ENCODE measurements at places on chromosomes 11 and 22. TPM values are rescaled to one million over a fixed set of nuclear protein-coding genes. Genes with fewer than 3 reads are reported as not detected.
A peak's percentile ranks its signal among the peaks of the same experiment; 100 is the strongest.

DNA sequence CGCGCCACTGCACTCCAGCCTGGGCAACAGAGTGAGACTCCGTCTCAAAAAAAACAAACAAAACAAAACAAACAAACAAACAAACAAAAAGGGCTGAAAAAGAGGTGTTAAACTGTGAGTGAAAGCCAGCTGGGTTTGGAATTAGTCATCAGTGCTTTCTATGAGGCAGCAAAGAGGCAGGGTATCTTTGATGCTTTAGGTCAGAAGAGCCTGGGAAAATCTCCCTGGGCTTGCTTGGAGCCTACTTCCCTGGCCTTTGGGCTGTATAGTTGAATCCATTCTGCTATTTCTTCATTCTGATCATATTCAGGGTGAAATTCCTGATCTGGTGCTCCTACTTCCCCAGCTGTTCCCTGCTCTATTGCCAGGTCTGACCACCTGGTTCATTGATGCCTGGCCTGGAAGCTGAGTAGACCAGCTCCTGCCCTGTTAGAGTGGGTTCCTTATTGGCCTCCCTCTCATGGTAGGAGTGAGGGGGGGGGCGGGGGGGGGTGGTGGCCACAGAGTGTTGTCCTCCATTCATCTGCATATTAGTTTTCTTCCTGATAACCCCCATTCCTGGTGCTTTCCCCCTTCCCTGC, 65.6 kb downstream of the INSC start:
- no peaks in the 10 kb centered on the region for H3K27me3 ChIP-seq
- DNase-seq = no peak
- H3K36me3 ChIP-seq = no peaks in the 10 kb centered on the region
- H3K4me3 ChIP-seq = no peak overlapping the region
- H3K4me1 ChIP-seq = no peaks in the 10 kb centered on the region
- no peak overlapping the region for H3K27ac ChIP-seq

DNA sequence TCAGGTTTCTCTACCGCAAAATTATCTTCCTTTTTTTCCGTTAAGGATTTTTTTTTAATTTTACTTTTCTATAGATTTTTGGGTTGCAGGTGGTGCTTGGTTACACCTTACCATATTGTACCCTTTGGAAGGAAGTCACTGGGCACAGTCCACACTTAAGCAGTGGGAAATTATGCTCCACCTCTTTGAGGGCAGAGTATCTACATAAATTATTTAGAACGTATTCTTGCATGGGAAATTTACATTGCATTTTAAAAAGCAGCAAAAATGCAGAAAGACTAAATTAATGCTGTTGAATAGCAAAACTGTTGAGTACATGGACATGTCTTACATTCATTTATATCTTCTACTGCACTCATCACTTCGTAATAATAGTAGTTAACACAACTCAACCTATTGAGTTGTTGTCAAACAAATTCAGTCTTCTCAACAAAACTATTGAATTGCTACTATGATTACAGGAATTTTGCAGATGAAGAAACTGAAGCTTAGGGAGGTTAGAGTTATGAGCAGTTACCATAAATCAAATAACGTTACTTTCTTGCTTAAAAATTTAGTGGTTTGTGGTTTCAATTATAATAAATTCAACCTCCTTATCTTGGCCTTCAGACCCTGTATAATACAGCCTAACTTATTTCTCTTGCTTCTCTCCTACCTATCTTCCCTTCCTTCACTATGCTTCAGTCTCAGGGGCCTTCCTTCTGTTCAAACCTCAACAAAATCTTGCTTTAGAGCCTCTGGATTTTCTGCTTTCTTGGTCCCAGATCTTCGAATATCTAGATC, 97.4 kb upstream of the ARHGAP20 start:
- no peak for DNase-seq
- H3K4me3 ChIP-seq = no peak overlapping the region
- no peak overlapping the region for H3K27ac ChIP-seq
- H3K27me3 ChIP-seq = no peaks in the 10 kb centered on the region
- peaks cover 9% of the 10 kb centered on the region for H3K4me1 ChIP-seq
- H3K36me3 ChIP-seq = no peaks in the 10 kb centered on the region

GRCh38 chr11:128765104-128765503, 71.2 kb downstream of the FLI1 start:
- no peak for DNase-seq
- H3K36me3 ChIP-seq = peaks cover 85% of the 10 kb centered on the region
- no peak overlapping the region for H3K27ac ChIP-seq
- H3K4me1 ChIP-seq = peaks cover 25% of the 10 kb centered on the region
- H3K4me3 ChIP-seq = no peak overlapping the region
- H3K27me3 ChIP-seq = peaks cover 14% of the 10 kb centered on the region

- H3K36me3 ChIP-seq = no peaks in the 10 kb centered on the region
- H3K4me1 ChIP-seq = no peaks in the 10 kb centered on the region
- no peaks in the 10 kb centered on the region for H3K27me3 ChIP-seq
- H3K4me3 ChIP-seq = no peak overlapping the region
- no peak for DNase-seq
Measured at GRCh38 chr11:58645854-58646253, 23.4 kb downstream of the CNTF start.

- peaks cover 7% of the 10 kb centered on the region for H3K36me3 ChIP-seq
- peaks cover 5% of the 10 kb centered on the region for H3K27me3 ChIP-seq
- no peak for DNase-seq
Measured at GRCh38 chr11:66186470-66186869, 82.0 kb upstream of the RAB1B start.

GRCh38 chr22:27671413-27671935, 130.1 kb downstream of the MN1 start:
- peak overlapping the region; percentile 83 for H3K27ac ChIP-seq
- peaks cover 5% of the 10 kb centered on the region for H3K27me3 ChIP-seq
- H3K4me3 ChIP-seq = no peak overlapping the region
- DNase-seq = no peak

The GLYAT gene
- not detected for total RNA-seq

DNA sequence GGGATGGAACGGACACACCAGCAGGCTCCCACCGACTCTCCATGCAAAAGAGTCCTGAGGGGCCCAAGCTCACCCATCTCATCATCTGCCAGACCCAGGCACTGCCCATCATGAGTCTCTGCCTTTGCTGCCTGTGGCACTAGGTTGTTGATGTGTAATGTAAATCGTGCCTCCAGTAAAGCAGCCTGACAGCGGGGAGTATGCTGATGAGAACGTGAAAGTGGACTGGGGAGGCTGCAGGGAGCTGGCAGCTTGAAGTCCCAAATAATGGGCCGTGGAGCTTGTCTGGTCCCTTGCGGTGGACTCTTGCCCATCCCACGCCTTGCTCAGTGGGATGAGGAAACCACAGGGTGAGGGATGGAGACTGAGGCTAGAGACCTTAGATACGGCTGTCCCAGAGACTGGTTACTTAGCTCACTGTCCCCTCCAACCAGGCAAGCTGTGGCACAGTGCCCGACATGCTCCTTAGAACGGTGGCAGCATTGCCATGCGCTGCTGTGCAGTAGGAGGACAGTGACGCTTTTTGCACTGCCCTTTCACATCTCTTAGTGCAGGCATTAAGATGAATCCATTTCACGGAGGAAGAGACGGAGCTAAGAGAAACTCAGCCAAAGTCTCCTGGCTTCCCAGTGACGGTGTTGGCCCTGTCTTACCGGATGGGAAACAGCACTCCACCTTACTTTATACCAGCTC, 39.6 kb upstream of the PLET1 start:
- peaks cover 16% of the 10 kb centered on the region for H3K4me1 ChIP-seq
- H3K27ac ChIP-seq = no peak overlapping the region
- no peaks in the 10 kb centered on the region for H3K36me3 ChIP-seq
- DNase-seq = no peak

- H3K27ac ChIP-seq = no peak overlapping the region
- peaks cover 2% of the 10 kb centered on the region for H3K27me3 ChIP-seq
- H3K4me3 ChIP-seq = no peak overlapping the region
- DNase-seq = no peak
- no peaks in the 10 kb centered on the region for H3K4me1 ChIP-seq
- H3K36me3 ChIP-seq = no peaks in the 10 kb centered on the region
Measured at GRCh38 chr22:27820896-27821866, 19.6 kb upstream of the MN1 start.

DNA sequence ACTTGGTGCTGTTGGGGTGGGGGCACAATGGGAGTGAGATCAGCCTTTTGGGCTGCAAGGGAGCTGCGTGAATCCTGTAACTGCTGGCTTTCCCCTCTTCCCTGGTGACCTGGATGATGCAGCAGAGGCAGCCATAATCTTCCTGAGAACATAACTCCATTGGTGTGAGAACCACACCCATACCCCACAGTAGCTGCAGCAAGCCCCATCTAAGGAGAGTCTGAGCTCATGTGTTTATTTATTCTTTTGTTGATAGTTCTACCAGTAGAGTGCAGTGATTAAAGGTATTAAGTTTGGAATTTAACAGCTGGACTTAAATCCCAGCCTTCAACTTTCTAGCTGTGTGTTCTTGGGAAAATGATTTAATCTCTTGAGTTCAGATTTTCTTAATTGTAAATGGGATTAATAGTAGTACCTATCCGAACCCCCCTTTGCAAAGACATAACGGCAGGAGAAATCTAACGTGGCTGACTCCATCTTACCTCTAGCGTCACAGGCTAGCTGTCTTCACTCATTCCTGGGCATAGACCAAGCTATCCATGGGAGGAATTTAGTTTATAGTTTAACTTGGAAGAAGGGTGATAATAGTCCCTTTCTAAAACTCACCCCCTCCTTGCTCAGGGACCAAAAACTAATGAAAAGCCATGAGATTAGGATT, 385.0 kb upstream of the DDI1 start:
- H3K27ac ChIP-seq = no peak overlapping the region
- no peaks in the 10 kb centered on the region for H3K4me1 ChIP-seq
- DNase-seq = no peak
- no peaks in the 10 kb centered on the region for H3K27me3 ChIP-seq
- H3K36me3 ChIP-seq = no peaks in the 10 kb centered on the region

DNA sequence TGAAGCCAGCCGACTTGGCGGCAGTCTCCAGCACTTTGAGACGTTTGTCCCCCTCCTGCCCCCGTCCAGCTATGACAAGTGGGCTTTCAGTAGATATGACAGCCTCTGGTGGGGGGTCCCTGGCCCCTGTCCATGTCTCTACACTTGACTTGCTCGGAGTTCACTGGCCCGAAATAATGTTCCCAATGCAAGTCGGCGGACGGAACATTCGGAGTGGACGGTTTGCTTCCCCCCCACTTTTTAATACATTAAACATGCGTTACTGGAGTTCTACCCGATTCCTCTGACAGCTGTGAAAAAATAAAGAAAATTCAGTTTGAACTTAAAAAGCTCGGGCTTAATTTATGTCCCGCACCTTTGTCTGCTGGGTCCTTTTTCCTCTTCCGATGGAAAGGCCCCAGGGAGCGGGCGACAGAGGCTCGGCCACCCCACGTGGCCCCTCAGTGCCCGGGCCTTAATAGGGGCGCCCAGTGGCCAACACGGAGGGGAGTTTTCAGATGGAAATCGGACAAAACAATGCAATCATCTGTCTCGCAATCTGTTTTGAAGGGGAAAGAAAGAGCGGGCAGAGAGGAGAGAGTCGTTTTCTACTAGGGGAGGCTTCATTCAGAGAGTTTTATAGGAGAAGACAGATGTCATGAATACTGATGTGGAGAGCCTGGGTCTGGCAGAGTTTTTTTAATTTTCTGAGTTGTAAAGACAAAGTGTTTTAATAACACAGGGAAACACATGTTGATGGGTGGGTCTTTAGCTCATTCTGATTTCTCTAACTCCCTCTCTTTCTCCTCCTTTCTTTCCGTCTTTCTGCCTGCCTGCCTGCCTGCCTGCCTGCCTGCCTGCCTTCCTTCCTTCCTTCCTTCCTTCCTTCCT, 50.2 kb downstream of the SMIM38 start:
- H3K27me3 ChIP-seq = peaks cover 9% of the 10 kb centered on the region
- no peak overlapping the region for H3K27ac ChIP-seq
- no peaks in the 10 kb centered on the region for H3K4me1 ChIP-seq
- H3K36me3 ChIP-seq = no peaks in the 10 kb centered on the region
- no peak overlapping the region for H3K4me3 ChIP-seq

GRCh38 chr11:95972060-95972459, 48.2 kb upstream of the MTMR2 start:
- H3K27me3 ChIP-seq = no peaks in the 10 kb centered on the region
- no peak overlapping the region for H3K27ac ChIP-seq

The NAALAD2 gene
- total RNA-seq = 30.9 TPM

The ZNF215 gene
- total RNA-seq = 7.0 TPM

- no peaks in the 10 kb centered on the region for H3K27me3 ChIP-seq
- no peak overlapping the region for H3K4me3 ChIP-seq
- peak; percentile 37 for DNase-seq
- H3K27ac ChIP-seq = no peak overlapping the region
Measured at GRCh38 chr11:104609311-104610085, 288.8 kb downstream of the CASP12 start.

The BIK gene
- total RNA-seq = 0.97 TPM

DNA sequence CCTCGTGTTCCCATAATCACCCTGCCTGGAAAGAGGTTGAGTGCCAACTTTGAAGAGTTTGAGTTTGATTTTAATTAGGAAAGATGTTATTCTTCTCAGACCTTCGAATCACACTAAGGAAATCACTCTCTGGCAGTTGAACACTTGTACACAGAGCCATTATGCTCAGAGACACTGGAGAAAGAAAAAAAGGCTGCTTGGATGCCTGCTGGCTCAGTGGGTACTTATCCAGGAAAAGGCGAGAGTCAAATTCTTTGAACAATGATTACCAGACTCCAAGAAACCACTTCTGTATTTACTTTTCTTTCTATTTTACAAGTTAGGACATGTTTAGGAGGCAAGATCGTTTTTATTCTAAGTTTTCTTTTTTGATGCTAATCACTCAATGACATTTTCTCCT, 438.5 kb upstream of the FAT3 start:
- H3K36me3 ChIP-seq = peaks cover 4% of the 10 kb centered on the region
- no peak for DNase-seq
- H3K4me1 ChIP-seq = no peaks in the 10 kb centered on the region

GRCh38 chr11:59551659-59552521, 40.6 kb downstream of the OR4D9 start:
- H3K36me3 ChIP-seq = peaks cover 8% of the 10 kb centered on the region
- peaks cover 27% of the 10 kb centered on the region for H3K27me3 ChIP-seq
- peak; percentile 39 for DNase-seq
- peak overlapping the region; percentile 99 for H3K27ac ChIP-seq
- H3K4me1 ChIP-seq = peaks cover 37% of the 10 kb centered on the region
- H3K4me3 ChIP-seq = peak overlapping the region; percentile 91

Data from endothelial cell (in vitro differentiated cells).